ENCODE measurements at places on chromosomes 4 and X. TPM values are rescaled to one million over a fixed set of nuclear protein-coding genes. Genes with fewer than 3 reads are reported as not detected.

The ASMT gene
- polyA plus RNA-seq = 0.14 TPM

The AFF2 gene
- polyA plus RNA-seq = 0.01 TPM

The FAM184B gene
- 0.13 TPM for polyA plus RNA-seq

The ZIC3 gene
- polyA plus RNA-seq = not detected

The PCSK1N gene
- not detected for polyA plus RNA-seq

The RPL10 gene
- polyA plus RNA-seq = 5,433 TPM

The SLBP gene
- polyA plus RNA-seq = 15.4 TPM

Data from psoas muscle (tissue), 8 donors.